ENCODE measurements at places on chromosomes 4 and X.

- H3K27me3 ChIP-seq, result peaks cover 4% of the 10 kb centered on the region
- no peaks in the 10 kb centered on the region for H3K4me1 ChIP-seq
- H3K27ac ChIP-seq, result no peak overlapping the region
- H3K4me3 ChIP-seq, result no peak overlapping the region
- no peak for DNase-seq
- no peaks in the 10 kb centered on the region for H3K36me3 ChIP-seq
Measured at GRCh38 chr4:168667376-168667775, 170.5 kb downstream of the PALLD start.

- no peaks in the 10 kb centered on the region for H3K27me3 ChIP-seq
- no peaks in the 10 kb centered on the region for H3K4me1 ChIP-seq
- H3K36me3 ChIP-seq, result peaks cover 3% of the 10 kb centered on the region
- no peak overlapping the region for H3K4me3 ChIP-seq
Measured at GRCh38 chr4:188305690-188306089, 166.4 kb downstream of the TRIML1 start.

- no peak overlapping the region for H3K4me3 ChIP-seq
- H3K27me3 ChIP-seq, result no peaks in the 10 kb centered on the region
- no peak for DNase-seq
Measured at GRCh38 chr4:15692602-15693001, 10.3 kb upstream of the BST1 start.

GRCh38 chrX:153782313-153782712, 1.5 kb downstream of the SRPK3 start:
- no peak for DNase-seq
- no peak overlapping the region for H3K27ac ChIP-seq
- no peaks in the 10 kb centered on the region for H3K36me3 ChIP-seq
- no peaks in the 10 kb centered on the region for H3K27me3 ChIP-seq
- peaks cover 6% of the 10 kb centered on the region for H3K4me1 ChIP-seq

DNA sequence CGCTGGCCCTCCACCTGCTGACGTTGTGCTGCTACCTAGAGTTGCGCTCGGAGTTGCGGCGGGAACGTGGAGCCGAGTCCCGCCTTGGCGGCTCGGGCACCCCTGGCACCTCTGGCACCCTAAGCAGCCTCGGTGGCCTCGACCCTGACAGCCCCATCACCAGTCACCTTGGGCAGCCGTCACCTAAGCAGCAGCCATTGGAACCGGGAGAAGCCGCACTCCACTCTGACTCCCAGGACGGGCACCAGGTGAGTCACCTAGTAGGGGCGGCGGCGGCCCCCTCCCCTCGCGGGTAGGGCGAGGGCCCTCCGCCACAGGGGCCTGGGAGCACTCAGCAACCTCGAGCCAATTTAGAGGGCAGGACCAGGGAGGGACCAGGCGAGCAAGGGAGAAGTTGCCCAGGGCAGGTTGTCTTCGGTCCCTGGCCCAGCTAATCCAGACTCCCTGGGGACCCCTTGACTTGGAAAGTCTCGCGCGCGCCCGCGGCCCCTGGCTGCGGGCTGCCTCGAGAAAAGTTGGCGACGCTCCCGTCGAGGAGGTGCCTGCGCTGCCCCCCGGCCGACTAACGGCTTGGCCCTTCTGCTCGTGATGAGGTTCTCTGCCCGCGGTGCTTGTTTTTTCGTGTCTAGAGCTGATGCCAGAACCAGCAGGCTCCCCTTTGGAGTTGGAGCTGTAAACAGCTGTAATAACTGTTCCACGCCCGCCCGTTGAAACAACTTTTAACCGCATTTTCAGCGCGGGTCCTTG, 717 bp downstream of the EDA start:
- peaks cover 20% of the 10 kb centered on the region for H3K27me3 ChIP-seq
- peak overlapping the region; percentile 82 for H3K4me3 ChIP-seq
- H3K36me3 ChIP-seq, result no peaks in the 10 kb centered on the region
- H3K27ac ChIP-seq, result no peak overlapping the region
- DNase-seq, result no peak

DNA sequence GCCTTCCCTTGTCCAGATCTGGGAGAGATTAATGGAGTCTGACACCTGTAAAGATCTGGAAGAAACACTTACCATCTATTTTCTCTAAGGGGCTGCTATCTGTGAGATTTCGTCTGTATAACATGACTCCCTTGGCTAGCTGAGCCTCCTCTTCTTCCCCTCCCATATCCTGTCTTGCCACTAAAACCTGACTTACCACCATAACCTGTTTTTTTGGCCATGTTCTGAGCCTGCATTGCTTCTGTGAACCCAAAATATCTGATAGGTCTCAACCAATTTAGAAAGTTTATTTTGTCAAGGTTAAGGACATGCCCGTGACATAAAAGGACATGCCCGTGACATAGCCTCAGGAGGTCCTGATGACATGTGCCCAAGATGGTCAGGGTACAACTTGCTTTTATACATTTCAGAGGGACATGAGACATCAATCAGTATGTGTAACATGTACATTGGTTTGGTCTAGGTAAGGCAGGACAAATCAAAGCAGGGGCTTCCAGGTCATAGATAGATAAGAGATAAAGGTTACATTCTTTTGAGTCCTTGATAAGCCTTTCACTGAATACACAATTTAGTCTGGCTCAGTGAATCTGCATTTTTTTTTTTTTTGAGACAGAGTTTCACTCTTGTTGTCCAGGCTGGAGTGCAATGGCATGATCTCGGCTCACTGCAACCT, 11.4 kb downstream of the MGST2 start:
- DNase-seq, result no peak
- no peak overlapping the region for H3K27ac ChIP-seq
- H3K27me3 ChIP-seq, result no peaks in the 10 kb centered on the region
- no peaks in the 10 kb centered on the region for H3K36me3 ChIP-seq

DNA sequence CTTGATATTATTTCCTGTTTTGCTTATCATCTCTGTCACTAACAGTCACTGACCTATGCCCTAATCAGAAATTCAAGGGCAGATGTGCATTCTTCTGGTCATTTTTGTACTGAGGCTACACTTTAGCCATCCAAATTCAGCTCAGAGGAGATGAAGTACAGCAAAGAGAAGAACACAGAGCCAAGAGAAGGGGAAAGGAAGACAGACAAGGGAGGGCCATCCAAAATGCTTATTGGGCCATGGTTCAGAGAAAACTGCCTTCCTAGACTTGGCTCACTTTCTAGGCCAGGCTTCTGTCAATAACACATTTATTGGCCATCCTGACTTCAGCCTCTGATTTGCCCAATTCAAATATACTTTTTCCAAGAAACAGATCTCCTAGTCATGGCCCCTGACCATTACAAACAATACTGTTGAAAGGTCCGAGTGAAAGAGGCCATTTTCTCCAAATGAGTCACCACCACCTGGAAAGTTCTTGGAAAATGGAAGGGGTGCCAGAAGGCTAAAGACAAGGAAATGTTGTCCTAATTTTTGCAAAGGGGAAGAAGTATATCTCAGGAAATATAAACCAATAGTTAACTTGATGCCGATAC, 56.4 kb downstream of the DCX start:
- no peak overlapping the region for H3K4me3 ChIP-seq
- H3K27ac ChIP-seq, result no peak overlapping the region
- no peaks in the 10 kb centered on the region for H3K27me3 ChIP-seq

- H3K4me3 ChIP-seq, result no peak overlapping the region
- no peak for DNase-seq
- peaks cover 80% of the 10 kb centered on the region for H3K27me3 ChIP-seq
- no peaks in the 10 kb centered on the region for H3K36me3 ChIP-seq
- no peak overlapping the region for H3K27ac ChIP-seq
Measured at GRCh38 chr4:185020293-185020808, 2.1 kb downstream of the HELT start.

- H3K27ac ChIP-seq, result no peak overlapping the region
- DNase-seq, result no peak
- peaks cover 45% of the 10 kb centered on the region for H3K4me1 ChIP-seq
- peaks cover 12% of the 10 kb centered on the region for H3K36me3 ChIP-seq
- no peak overlapping the region for H3K4me3 ChIP-seq
- H3K27me3 ChIP-seq, result no peaks in the 10 kb centered on the region
Measured at GRCh38 chrX:20254712-20255299, 11.9 kb downstream of the RPS6KA3 start.

DNA sequence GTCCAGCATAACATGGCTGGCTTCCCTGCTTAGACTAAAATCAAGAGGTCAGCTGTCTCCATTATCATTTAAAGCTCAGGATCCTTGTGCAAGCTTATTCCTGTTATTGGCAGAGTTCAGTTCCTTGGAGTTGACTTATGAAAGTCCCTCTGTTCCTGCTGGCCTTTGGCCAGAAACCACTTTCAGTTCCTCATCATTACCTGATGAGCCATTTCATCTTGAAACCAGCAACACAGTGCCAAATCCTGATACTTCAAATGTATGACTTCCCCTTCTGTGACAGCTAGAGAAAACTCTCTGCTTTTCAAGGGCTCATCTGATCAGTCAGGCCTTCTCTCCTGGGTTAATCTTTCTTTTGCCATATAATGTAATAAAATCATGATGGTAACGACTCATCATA, 110.6 kb upstream of the FSTL5 start:
- no peak overlapping the region for H3K4me3 ChIP-seq
- H3K27me3 ChIP-seq, result no peaks in the 10 kb centered on the region

GRCh38 chrX:10350981-10351380, 194.2 kb downstream of the CLCN4 start:
- DNase-seq, result no peak
- H3K4me1 ChIP-seq, result no peaks in the 10 kb centered on the region
- no peak overlapping the region for H3K4me3 ChIP-seq
- H3K27ac ChIP-seq, result no peak overlapping the region

GRCh38 chr4:168633064-168633463, 136.2 kb downstream of the PALLD start:
- no peak overlapping the region for H3K4me3 ChIP-seq
- peaks cover 16% of the 10 kb centered on the region for H3K4me1 ChIP-seq
- no peak for DNase-seq

- no peak overlapping the region for H3K27ac ChIP-seq
- no peaks in the 10 kb centered on the region for H3K36me3 ChIP-seq
- peaks cover 5% of the 10 kb centered on the region for H3K4me1 ChIP-seq
- H3K27me3 ChIP-seq, result no peaks in the 10 kb centered on the region
- H3K4me3 ChIP-seq, result no peak overlapping the region
Measured at GRCh38 chr4:98828801-98829200, 100.1 kb downstream of the EIF4E start.

DNA sequence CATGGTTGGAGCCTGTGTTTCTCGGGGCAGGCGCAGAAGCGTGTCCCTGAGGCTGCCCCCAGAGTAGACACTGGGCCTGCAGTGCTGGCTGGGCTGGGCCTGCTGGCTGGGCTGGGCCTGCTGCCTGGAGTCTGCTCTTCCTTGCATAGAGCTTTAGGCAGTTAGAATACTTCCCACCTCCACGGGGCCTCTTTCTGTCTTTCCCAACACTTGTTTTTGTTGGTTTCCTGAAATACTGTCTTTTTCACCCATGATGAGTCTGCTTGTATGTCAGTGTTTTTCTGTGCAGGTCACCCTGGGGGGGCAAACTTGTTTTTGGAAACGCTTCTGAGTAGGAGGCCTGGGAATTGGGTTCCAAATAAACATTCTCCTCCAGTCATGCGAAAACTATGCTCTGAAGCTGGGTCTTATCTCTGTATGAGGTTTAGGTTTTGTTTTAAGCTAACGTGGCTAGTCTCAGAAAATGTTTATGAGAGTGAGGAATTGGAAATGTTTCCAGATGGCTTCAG, 32.2 kb downstream of the TRMT44 start:
- no peaks in the 10 kb centered on the region for H3K4me1 ChIP-seq
- H3K36me3 ChIP-seq, result peaks cover 40% of the 10 kb centered on the region
- no peak overlapping the region for H3K4me3 ChIP-seq
- H3K27me3 ChIP-seq, result no peaks in the 10 kb centered on the region
- no peak for DNase-seq

DNA sequence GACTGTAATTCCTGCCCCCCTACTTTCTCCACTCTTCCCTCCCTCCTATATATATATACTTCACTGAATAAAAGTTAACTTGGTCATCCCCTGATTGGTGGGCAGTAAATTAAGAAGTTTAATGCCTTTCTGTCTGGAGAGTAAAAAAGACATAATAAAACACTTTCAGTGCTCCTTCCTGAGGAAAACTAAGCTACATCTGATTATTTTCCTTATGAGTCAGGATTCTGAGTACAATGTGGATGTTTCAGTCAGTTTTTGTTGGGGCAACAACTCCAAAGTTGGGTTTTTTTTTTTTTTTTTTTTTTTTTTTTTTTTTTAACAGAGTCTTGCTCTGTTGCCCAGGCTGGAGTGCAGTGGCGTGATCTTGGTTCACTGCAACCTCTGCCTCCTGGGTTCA, 22.0 kb upstream of the SUPT20HL2 start:
- H3K36me3 ChIP-seq, result no peaks in the 10 kb centered on the region
- H3K4me1 ChIP-seq, result no peaks in the 10 kb centered on the region
- DNase-seq, result no peak
- no peak overlapping the region for H3K27ac ChIP-seq
- H3K27me3 ChIP-seq, result peaks cover 8% of the 10 kb centered on the region

GRCh38 chr4:16573739-16574138, 324.7 kb downstream of the LDB2 start:
- H3K27ac ChIP-seq, result no peak overlapping the region
- H3K4me1 ChIP-seq, result no peaks in the 10 kb centered on the region
- H3K36me3 ChIP-seq, result no peaks in the 10 kb centered on the region
- H3K4me3 ChIP-seq, result no peak overlapping the region
- no peak for DNase-seq

GRCh38 chr4:112113864-112114263, 31.4 kb upstream of the FAM241A start:
- no peak for DNase-seq
- H3K27me3 ChIP-seq, result no peaks in the 10 kb centered on the region
- no peak overlapping the region for H3K4me3 ChIP-seq
- H3K27ac ChIP-seq, result no peak overlapping the region
- peaks cover 3% of the 10 kb centered on the region for H3K4me1 ChIP-seq

DNA sequence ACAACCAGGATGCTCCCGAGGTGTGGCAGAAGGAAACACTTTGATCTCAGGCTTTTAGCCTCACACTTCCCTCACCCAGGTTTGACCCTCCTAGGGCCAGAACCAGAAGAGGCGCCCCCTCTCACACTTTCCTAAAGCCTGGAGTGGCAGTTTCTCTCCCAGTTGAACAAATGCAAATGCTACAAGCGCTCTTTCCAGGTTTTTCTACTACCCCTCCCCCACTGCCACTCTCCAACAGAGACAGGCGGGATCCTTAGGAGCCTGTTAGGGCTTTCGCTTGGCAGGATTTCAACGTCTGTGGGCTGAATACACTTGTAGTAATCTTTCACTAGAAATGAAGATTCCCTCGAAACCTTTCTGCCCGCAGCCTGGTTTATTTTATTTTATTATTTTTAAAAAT, 2.4 kb downstream of the TSC22D3 start:
- peak overlapping the region; percentile 16 for H3K4me3 ChIP-seq
- DNase-seq, result no peak
- H3K4me1 ChIP-seq, result peaks cover 43% of the 10 kb centered on the region
- H3K27ac ChIP-seq, result no peak overlapping the region
